NCI-H345 (cell line): ENCODE measurements at places on chromosomes 13 and 19.
A peak's percentile ranks its signal among the peaks of the same experiment; 100 is the strongest.

DNA sequence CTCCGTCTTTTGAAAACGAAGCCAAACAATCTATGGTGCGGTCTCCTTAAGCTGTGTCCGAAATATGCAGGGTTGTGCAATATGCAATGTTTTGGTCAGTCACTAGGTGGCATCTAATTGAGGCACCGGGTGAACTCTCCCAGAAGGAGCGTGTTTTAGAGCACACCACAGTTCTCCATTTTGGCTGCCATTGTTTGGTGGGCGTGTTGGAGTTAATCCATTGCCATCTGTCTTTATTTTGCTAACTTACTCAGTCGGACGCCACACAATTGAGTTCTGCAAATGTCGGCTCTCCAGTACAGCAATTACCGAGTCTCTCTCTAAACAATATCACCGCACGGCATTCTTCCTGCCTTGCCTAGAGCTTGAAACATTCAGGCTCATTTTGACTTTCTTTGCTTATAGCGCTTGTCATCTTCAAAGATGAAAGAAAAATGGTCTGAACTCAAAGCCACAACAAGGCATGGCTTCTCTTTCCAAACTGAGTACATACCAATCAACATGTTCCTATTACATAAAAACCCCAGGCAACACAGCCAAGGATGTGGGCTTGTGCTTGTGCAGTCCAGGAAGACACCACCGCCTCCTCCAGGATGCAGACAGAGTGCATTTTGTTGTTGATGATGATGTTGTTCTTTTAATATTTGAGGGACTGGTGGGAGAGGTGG lies 182.0 kb upstream of the SERP2 start:
- DNase-seq: peak; percentile 83

GRCh38 chr13:102136735-102137296 lies 265.0 kb downstream of the FGF14 start:
- DNase-seq: no peak

GRCh38 chr19:34320277-34320676 lies 44.7 kb upstream of the GPI start:
- DNase-seq: no peak

DNA sequence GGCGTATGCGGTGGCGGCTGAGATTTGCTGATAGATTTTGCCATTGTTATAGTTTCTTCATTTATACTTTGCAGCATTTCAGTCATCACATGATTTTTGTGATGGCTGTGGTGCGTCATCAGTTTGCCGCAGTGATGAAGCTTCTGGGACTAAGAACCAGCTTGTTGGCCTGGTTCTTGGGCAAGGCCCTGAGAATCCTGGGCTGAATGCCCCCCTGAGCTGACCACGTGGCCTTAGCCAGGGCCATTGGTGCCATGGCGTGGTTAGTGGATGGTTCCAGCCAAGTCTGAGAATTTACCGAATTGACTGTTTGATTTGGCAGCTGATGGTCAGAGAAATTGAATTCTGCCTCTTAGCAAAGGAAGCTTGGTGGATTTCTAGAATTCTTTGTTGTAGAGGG lies 17.8 kb downstream of the GATAD2A start:
- DNase-seq: no peak

DNA sequence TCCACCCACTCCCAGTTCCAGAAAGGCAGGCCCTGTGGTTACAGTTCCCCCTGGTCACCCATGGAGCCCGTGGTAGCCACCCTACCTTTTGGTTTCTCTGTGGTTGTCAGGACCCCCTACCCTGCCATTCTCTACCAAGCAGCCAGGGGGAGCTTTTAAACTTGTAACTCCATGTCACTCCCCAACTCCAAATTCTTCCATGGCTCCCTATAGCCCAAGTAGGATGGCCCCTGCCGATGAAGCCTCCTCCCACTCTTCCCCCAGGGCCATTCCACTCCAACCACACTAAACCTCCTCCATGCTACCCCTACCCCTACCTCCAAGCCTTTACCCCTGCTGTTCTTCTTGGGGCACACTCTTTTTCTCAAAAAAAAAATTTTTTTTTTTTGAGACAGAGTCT lies 2.2 kb downstream of the S1PR2 start:
- peak; percentile 36 for DNase-seq

- DNase-seq: no peak
Measured at GRCh38 chr19:1470305-1471009, 8.6 kb downstream of the C19orf25 start.
